LNCaP clone FGC (cell line): ENCODE measurements at places on chromosomes 3 and 15.

- no peak for DNase-seq
These were observed 138.9 kb downstream of the PDE8A start for GRCh38 chr15:85120351-85121113.

- no peak for DNase-seq
These were observed 2.0 kb downstream of the TRIM71 start for GRCh38 chr3:32819551-32820348.

DNA sequence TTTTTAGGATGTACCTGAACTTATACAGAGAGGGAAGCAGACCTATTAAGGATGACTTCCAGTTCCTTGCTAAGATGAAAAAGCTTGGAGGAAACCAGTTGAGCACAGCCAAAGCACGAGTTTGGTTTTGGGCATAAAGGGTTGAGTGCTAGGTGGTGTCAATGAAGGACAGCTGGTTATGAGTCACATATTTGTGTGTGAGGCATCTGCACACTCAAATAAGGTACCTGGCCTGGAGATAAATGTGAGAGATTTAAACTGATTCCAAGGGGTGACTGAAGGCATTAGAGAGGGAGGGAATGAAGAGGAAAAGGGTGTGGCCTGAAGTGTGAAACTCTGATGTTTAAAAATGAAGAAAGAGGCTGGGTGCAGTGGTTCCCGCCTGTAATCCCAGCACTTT is 486.7 kb downstream of the DIPK2A start:
- DNase-seq = no peak

GRCh38 chr3:76969996-76970615 is 69.8 kb upstream of the ROBO2 start:
- DNase-seq = no peak

DNA sequence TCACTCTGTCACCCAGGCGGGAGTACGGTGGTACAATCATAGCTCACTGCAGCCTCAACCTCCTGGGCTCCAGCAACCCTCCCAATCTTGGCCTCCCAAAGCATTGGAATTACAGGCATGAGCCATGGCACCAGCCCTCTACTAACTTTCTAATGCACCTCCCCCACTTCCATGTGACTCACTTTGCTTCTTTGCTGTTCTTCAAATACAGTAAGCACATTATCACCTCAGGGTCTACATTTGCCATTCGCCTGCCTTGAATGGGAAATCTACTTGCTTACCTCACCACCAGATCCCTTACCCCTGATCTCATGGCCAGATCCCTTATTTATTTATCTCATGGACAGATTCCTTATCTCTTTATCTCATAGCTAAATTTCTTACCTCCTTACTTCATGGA is 235.3 kb downstream of the KCNMB2 start:
- DNase-seq = no peak

DNA sequence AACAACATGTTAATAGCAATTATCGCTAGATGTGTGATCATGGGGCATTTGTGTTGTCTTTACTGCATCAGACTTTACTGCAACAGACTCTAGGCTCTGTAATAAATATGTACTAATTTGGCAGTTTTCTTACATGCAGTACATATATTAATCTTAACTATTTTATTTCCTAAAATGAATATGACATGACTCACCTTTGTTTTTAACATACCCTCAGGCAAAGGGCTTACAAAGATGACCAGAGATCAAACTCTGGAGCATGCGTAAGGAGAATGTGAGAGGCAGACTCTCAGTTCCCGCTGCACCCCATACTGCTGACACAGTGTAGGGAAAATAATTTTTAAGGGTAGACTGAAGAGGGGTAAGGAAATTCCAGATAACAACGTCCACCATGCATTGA is 7.2 kb upstream of the FAM174B start:
- DNase-seq = no peak

DNA sequence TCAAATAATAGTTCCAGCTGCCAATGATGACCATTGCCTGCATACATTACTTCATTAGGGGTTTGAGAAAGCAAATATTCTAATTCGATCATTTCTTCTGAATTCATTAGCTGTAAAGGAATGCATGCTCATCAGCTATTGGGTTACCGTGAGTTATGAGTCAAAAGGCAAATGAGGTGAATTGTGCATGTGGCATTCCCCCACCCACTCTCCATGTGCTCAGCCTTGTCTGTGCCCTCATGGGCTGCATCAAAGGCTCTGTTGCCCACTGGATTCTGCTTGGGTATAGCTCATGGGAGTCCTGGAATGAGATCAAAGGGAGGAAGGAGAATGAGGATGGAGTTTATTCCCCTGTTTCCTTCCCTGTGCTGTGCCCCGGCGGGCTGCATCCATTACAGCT is 99.3 kb upstream of the CHRNA7 start:
- no peak for DNase-seq

GRCh38 chr3:94008253-94008652 is 20.1 kb downstream of the STX19 start:
- DNase-seq = no peak

DNA sequence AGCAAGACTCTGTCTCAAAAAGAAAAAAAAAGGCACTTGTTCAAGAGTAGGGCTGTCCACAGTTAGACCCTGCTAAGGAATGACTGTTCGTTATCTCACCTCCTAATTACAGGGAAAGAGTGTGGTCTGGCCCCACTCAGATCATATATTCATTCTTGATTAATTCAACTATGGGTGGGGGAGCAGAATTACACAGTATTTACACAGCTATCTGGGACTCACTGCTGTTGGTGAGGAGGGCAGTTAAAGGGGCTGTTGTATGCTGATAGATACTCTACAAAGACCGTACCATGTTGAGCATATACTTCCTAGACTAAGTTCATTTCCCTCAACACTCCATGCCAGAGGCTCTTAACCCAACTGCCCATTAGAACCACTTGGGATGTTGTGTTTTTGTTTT is 3.8 kb upstream of the ZNF620 start:
- no peak for DNase-seq

DNA sequence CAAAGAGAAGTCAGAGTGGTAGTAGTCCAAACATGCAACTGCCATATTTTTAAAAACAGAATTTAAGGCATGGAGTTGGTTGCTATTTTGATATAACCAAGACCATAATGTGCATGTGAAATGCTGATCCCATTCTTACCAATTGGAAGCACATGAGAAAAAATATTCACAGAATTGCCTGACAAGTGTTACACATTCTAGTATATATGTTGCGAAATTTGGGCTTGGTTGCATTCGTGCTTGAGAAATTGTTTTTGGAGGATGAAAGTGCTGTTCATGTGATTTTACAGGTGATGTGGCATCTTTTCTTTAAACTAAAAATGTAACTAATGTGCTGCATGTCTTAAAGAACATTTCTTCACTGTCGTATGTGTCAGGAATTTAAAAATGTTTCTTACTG is 199.7 kb downstream of the CHL1 start:
- DNase-seq = no peak

GRCh38 chr3:12750223-12750622 is 8.8 kb downstream of the TMEM40 start:
- DNase-seq = peak; percentile 17

- no peak for DNase-seq
These were observed 44.8 kb downstream of the HCN4 start for GRCh38 chr15:73323956-73324355.

DNA sequence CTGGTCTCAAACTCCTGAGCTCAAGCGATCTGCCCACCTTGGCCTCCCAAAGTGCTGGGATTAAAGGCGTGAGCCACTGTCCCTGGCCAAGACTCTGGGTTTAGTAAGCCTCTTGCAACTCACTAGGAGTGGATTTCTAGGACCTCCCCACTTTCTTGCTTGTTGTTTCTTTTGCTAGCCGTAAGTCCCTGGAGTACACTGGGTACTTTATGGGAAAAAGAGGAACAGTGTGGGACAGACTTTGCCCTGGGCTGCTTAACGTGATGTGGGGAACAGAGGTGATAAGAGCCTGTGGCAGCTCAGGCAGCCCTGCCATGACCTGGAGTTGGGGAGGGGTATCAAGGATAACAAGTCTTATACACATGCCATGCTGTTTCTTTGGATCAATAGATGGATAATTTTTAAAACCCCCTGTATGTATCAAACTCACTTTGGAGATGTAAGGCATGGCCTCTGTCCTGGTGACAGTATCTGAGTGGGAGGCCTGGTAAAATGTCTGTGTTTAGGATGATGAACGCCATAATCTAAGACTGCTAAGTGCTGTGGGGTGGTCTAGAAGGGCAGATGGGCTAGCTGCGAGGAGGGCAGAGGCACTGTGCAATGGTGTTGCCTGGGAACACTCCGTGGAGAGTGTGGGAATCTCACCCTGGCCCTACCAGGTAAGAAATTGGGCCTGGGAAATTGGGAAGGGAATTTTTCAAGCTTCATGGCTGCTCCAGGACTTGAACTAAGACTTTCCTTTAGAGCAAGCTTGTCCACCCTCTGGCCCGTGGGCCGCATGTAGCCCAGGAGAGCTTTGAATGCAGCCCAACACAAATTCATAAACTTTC is 54.8 kb downstream of the SMAD3 start:
- no peak for DNase-seq

- DNase-seq = no peak
These were observed 17.8 kb upstream of the MUC13 start for GRCh38 chr3:124952282-124952855.

DNA sequence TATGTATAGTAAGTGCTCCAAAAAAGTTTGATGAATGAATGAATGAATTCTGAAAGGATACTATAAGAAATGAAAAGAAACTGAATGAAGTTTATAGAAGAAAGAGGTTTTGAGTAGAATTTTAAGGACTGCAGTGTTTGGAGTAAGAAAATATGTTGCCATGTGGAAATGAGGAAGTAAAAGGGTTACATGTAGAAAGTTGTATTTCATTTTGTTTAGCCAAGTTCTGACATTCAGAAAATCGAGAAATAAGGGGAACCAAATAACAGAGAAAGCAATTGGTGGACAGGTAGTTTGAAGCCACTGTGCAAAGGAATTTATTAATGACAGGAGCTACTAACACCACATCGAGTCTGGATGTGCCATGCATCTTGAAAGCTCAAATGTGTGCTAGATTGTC is 200.7 kb downstream of the SATB1 start:
- no peak for DNase-seq

DNA sequence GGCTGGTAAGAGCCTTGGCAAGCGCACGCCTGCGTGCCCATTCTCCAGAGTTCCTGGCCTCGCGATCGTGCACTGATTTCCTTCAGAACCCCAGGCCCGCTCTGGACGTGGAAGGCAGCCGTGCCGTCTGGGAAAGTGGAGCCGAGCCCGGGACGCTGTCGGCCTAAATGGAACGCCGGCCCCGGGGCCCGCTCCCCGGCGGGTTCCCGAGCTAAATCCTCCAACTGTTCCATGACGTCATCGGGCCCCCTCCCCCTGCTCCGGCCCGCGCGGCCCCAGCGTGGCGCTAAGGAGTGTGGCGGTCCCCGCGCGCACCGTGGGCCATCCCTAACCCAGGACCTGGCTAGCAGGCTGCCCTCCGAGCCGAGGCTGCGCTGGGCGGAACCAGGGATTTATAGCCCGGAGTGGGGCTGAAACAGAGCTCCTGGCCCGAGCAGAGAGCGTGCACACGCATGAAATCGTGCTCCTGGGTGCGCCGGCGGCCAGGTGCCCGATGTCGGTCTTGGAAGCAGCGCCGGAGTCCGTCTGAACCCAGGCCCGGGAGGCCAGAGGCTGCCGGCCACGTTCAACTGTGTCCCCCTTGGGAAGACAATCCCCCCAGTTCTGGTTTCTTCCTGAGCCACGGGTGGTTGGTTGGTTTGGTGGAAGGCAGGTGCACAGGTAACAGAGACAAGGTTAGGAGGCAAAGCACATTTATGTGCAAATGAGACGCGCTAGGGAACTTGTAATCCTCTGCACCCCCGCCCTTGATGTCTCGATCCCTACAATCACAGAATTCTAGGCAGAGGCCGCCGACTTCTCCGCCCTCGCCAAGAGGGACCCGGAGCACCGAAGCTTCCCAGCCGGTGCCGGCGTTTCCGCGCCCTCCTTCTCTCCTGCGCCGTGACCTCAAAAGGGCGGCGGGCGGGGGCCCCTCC is 84.9 kb upstream of the ETV5 start:
- no peak for DNase-seq

- DNase-seq = no peak
These were observed 62.2 kb downstream of the DNAJB8 start for GRCh38 chr3:128404276-128405068.

GRCh38 chr3:53030619-53031449 is 15.0 kb downstream of the SFMBT1 start:
- DNase-seq = no peak

GRCh38 chr3:53753518-53754183 is 92.6 kb downstream of the CHDH start:
- no peak for DNase-seq

DNA sequence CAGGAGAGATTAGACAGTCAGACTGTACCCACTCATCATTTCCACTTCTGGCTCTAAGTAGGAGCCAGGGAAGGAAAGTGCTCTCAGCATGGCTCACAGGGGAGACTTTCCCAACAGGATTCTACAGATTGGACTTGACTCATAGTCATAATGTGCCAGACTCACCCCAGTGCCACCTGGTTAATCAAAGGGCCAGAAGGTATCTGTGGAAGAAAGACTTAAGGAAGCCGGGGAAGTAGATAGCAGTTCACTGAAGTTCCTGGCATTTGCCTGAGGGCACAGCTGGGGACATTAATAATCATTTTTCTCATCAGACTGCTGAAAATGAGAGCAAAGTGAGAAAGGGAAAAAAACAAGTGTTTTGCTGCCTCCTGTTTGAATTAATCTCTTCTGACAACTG is 717.5 kb downstream of the TUSC7 start:
- no peak for DNase-seq

DNA sequence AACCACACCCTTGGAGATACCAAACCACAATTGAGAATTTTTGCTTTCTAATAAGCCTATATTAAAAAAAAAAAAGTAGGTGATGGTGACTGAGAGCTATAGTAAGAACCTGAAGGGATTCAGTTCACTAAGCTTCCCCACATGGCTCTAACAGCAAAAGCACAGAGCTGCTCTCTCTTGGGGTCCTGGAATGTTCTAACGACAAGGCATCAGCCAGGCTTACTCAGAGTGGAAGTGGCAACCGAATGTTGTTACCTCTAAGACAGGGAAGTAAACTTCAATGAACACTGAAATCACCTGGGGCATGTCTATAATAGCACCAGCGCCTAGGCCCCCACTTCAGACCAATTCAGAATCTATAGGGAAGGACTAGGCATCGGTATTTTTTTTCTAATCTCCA is 397.7 kb downstream of the MAGI1 start:
- no peak for DNase-seq

- no peak for DNase-seq
These were observed 274.9 kb upstream of the SEMA6D start for GRCh38 chr15:47442371-47442770.

DNA sequence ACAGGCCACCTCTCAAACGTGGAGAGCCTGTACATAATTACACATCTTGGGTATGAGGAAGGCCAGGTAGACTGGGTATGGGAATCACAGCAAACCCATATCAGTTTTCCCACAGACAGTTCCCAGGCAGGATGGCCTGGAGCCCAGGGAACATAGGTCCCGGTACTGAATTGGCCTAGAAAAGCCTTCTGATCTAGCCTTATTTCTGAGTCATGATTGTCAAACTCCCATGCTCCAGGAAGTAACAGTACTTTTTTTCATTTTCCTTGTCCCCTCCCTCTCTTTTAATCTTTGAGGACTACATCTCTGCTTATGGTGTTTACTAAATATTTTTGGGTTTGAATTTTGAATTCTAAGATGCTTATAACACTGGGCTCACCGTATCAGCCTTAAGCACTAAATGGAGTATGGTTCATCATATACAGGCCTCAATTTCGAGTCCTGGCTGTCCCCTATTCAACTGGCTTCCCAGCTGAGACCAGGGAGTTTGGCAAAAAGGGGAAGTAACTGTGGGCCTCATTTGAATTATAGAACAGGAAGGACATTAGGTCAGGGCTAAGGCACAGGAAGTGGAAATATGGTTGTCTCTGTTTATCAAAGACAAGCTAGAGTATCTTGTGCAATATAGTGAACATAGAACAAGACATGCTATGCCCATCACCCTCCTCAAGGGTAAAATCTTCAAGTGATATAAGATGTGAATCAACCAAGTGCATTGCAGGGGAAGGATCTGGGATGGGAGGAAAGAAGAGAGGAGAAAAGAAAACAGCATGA is 494.6 kb downstream of the NTRK3 start:
- DNase-seq = no peak
